ENCODE measurements at places on chromosomes 12 and 14.

GRCh38 chr12:121582583-121583333 lies 1.9 kb upstream of the KDM2B start:
- DNase-seq, result no peak

DNA sequence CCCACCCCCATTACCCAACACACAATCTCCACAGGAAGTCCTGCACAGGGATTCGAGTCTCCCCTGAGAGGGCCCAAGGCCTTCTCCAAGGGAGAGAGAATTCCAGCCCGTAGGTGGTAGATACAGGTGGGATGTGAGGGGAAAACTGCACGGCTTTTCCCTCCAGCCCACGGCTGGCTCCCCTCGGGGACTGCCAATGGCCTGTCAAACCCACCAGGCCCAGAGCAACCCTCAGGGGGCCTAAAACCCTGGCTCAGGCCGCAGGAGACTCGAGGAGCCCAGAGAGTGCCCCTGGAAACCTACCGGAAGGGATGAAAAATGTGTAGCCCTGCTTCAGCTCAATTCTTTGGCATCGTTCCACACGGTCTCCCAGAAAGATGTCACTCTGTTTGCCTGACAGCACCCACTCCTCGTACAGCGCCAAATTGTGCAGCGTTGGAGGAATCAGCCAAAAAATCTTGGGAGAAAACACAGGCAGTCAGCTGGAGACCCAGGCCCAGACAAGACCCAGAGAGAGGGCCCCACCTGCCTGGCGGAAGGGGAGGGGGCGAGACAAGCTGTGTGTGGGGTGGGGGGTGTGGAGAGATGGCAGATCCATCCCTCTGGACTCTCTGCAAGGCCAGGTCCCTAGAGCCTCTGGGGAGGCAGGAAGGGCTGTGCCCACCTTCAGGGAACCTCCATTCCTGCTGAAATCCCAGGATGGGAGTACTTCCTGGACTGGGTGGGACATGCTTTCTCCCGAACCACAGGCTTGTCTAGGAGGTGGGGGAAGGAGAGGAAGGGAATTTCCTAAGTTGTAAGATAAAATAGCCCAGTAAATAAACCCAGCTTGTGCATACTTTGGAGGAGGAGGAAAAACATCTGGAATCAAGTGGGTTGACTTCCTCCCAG lies 48.1 kb downstream of the KDM2B start:
- DNase-seq, result no peak

- no peak for DNase-seq
These were observed 6.5 kb downstream of the DYNC1H1 start for GRCh38 chr14:101970830-101971400.

- no peak for DNase-seq
These were observed 82.6 kb downstream of the TAOK3 start for GRCh38 chr12:118290130-118290529.

DNA sequence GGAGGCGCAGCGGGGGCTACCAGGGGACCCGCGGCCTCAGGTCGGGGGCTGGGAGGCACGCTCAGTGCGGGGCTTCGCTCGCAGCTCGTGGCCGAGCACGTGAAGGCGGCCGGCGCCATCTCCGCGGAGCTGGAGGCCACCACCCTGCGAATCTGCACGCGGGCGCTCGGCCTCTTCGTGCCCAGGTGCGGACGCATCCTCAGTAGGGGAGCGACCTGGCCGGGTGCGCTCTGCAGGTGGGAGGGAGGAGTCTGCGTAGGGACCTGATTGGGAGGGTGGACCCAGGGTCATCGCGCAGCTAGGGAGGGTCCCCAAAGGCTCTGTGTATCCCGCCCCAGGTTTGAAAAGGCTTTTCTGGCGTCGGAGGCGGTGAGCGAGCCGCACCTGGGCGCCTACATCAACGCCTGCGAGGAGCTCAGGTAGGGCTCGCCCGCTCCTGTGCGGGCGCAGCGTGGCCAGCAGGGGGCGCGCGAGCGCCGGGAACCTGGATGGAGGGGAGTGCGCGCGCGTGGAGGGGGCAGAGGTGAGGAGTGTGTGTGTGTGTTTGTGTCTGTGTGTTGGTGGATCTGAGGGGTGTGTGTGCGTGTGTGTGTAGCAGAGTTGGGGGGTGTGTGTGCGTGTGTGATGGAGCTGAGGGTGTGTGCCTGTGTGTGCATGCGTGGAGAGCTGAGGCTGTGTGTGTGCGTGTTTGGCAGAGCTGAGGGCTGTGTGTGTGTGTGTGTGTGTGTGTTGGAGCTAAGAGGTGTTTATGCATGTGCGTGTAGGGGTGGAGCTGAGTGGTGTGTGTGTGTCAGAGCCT lies 10.3 kb downstream of the EXOC3L4 start:
- DNase-seq, result peak; percentile 58

- no peak for DNase-seq
These were observed 20.4 kb upstream of the GLIPR1 start for GRCh38 chr12:75460204-75460603.

DNA sequence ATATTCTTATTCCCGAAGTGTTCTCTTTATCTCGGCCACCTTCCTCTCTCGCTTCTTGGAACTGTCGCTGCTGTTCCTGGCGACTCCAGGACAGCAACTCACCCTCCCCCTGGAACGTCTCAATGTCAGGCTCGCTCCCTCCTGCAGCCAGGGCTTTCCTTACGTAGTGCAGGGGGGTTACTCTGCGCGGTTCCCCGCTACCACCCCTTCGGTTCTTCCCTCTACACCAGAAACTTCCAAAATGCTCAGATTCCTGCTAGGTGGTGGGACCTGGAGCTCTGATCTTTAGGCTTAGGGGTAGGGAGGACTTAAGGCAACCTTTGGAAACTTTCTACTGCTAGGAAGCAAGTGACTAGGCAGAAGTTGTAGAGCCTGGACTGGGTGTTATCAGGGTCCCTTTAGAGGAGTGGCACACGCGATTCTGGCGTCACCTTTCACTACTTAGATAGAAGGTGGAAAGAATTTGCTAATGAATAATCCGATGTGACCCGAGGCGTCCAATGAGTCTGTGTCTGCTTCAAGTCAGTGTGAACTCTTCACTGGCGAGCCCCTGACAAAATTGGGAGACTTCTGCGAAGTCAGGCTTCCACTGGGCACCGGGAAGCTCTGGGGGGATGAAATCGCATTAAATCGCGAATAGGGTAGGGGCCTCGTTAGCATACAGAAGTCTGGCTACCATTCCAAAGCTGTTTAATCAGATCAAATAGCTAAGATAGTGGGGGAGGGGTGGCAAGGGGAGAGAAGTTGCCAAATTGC lies 900 bp upstream of the DPF3 start:
- peak; percentile 54 for DNase-seq

DNA sequence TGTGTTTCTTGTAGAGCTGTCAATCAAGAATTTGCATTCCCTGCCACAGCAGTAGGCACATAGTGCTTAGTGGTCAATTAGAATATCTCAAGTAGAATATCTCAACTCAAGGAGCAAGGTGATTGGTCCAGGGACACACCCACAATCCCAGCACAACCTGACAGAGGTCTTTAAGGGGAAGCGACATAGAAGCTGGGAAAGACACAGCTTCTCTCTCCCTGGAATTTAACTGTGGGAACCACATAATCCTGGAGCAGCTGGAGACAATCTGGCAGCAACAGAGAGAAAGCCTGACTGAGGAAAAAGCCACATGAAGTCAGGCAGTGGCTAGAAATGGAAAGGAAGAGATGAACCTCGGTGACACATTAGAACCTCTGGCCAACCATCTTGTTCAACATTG lies 85.7 kb upstream of the LMO3 start:
- DNase-seq, result no peak

DNA sequence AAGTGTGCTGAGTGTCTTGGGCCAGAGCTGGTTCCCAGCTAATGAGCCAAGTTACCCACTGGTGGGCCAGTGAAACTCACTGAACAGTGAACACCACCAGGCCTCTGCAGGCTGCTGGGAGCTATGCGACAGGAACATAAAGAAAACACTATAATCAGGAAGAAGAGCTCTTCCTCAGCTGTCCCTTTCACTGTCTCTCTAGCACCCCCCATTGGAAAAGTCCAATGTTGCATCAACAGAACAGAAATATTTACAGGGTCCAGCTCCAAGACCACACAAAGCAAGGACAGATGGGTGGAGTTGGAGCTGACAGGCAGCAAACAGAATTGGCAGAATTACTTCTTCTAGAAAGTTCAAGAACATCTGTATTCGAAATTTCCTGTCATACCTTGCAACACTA lies 903.6 kb upstream of the TMEM132C start:
- peak; percentile 24 for DNase-seq

DNA sequence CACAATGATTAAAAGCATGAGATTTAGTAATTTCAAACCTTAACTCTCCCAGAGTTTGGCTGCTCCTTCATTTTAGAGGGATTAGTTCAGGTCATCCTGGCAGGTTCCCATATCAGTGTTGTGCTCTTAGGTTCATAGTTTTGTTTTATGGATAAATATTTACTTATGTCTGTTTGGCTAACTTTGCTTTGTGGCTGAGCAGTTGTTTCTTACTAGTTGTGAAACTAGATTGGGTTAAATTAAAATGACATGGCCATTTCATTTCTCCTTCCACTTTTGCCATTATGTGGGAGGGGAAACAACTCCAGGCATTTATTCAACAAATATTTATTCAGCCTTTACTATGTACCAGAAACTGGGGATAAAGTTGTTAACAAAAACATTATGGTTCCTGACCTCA lies 158.8 kb downstream of the TMTC3 start:
- no peak for DNase-seq

DNA sequence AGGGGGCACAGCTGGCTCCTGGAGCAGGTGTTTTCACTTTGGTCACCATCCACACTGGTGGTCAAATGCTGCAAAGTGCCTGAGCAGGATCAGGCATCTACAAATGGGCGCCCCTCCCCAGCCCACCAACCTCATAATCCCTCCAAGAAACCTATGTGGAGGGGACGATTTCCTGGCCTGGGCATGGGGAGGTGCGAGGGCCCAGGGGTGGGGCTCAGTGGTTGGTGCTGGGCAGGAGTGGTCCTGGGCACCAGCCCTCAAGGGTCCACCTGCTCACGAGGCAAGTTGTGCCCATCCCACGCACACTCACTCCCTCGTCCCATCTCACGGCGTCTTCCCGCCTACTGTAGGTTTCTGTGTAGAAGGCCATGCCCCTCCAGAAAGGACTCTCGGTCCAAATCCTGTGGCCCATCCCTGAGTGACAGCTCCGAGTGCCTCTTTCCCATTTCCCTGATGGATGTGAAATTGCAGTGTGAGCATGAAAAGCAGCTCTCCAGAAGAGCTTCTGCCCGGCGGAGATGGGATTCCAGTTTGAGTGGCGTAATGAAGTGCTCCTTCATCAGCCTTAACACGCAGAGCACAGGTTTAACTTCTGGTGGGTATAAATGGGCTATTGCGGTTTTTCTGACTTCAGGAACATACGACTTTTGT lies 36.9 kb downstream of the SLC15A4 start:
- no peak for DNase-seq

- DNase-seq, result no peak
These were observed 193.6 kb upstream of the TMEM260 start for GRCh38 chr14:56386024-56386423.

- peak; percentile 46 for DNase-seq
These were observed 3.9 kb downstream of the GZMH start for GRCh38 chr14:24605435-24606190.

DNA sequence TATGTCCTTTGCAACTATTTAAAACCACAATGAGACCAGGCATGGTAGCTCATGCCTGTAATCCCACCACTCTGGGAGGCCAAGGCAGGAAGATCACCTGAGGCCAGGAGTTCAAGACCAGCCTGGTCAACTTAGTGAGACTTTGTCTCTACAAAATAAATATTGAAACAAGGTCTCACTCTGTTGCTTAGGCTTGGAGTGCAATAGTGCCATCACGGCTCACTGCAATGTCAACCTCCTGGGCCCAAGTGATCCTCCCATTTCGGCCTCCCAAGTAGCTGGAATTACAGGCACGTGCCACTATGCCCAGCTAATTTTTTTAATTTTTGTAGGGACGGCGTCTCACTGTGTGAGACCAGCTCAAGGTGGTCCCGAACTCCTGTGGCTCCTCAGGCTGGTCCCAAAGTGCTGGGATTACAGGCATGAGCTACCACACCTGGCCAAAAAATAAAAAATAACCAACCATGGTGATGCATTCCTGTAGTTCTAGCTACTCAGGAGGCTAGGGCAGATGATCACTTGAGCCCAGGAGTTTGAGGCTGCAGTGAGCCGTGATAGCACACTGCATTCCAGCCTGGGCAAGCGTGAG lies 955 bp upstream of the FITM1 start:
- no peak for DNase-seq

GRCh38 chr12:109621901-109622364 lies 48.3 kb downstream of the MVK start:
- DNase-seq, result no peak

DNA sequence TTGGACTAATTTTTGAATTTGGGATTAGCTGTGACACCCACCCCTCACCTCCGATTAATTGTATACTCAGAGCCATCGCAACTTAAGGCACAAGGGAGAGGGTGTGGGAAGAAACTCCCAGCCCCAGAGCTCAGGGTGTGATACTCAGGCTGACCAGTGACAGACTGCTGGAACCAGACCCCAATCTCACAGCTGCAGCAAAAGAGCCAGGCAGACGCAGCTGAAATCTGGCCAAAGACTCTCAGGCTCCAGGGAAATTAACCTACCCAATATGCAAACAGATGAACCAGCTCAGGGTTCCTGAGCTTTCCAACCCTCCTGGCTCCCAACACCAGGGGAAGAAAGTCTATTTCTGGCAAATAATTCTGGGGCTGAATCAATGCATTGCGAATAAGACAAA lies 30.5 kb downstream of the ANAPC7 start:
- DNase-seq, result no peak

GRCh38 chr12:94285943-94286582 lies 137.7 kb downstream of the PLXNC1 start:
- no peak for DNase-seq

DNA sequence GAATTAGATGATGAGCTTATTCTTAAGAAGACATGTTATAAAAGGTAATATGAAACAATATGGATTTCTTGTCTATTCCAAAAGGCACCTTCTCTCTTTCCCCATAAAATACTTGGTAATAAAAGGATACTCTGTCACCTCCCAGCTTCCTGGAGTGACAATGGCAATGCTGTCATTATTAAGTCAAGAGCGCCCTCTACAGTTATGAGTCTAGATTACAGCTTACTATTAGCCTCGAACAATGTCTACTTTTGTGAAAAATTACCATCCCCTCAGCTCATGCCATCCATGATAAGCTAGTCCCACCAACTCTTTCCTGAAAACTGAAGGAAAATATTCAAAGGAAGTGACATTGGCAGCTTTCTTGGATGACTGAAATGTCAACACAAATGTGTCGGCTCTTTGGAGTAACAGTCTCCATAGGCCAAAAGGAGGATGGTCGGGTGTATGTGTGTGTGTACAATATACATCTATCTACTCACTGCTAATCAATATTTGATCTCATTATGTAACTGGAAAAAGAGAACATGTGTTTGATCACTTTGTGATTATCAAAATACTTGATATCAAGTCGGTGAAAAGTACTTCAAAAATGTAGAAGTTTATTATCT lies 48.7 kb upstream of the CDKN3 start:
- DNase-seq, result peak; percentile 50

GRCh38 chr12:114976959-114977358 lies 293.0 kb upstream of the TBX3 start:
- DNase-seq, result peak; percentile 47

GRCh38 chr12:80513211-80513610 lies 69.2 kb downstream of the PTPRQ start:
- no peak for DNase-seq

- no peak for DNase-seq
These were observed 8.9 kb downstream of the FAIM2 start for GRCh38 chr12:49894751-49895148.

- peak; percentile 59 for DNase-seq
These were observed 419 bp upstream of the ATXN7L3B start for GRCh38 chr12:74537126-74537706.

Data from epithelial cell of esophagus (primary cell).